ENCODE measurements at places on chromosomes 6 and 20. TPM values are rescaled to one million over a fixed set of nuclear protein-coding genes. Genes with fewer than 3 reads are reported as not detected.

DNA sequence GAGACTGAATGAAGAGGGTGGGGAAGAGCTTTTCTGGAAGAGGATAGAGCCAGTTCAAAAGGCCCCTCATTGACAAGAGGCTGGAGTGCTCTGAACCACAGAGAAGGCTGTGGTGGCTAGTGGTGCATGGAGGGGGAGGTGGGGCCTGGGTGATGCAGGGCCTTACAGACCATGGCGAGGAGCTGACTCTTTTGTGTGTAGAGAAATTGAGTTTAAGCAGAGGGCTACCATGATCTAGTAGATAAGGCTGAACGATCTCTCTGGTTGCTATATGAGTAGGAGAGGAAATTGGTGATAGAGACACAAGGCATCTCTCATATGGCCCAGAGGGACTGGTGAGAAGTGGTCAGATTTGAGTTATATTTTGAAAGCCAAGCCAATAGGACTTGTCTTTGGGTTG is 137.6 kb downstream of the UST start:
- no peak for DNase-seq

DNA sequence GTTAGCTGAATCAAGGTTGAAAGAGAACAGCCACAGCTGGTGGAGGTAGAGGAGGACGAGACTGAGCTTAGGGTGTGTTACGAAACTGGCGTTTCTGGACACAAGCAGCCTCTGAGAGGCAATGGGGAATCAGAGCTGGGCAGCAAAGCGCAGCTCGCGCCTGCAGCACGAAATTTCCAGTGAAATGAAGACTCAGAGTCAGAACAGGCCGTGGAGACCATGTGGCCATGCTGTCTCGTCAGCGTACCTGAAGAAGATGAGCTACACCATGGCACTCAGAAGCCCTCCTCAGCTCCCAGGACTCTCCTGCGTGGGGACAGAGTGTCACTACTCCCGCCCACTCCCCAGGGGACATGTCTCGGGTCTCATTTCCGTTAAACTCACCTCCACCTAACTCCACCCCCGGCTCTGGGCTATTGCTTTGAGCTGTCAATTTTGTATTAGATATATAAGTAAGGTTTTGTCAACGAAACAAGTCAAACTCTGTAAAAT is 256.9 kb downstream of the ERMARD start:
- no peak for DNase-seq

DNA sequence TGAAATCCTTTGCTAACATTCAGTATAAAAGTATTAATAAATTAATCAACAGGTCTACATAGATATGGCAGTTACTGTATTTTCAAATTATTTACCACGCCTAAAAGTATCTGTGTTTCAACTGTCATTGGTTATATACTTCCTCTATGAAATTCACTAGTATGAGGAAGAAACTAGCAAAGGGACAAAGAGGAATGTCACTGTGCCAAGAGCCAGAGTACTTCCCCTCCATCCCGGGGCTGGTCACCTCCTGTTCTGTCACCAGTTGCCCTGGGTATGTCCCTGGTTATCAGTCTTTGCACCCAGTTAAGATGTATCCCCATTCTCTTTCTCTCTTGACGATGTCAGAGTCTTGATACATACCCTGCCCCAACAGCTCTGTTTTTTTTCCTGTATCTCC is 476.8 kb upstream of the SOX4 start:
- no peak for DNase-seq

DNA sequence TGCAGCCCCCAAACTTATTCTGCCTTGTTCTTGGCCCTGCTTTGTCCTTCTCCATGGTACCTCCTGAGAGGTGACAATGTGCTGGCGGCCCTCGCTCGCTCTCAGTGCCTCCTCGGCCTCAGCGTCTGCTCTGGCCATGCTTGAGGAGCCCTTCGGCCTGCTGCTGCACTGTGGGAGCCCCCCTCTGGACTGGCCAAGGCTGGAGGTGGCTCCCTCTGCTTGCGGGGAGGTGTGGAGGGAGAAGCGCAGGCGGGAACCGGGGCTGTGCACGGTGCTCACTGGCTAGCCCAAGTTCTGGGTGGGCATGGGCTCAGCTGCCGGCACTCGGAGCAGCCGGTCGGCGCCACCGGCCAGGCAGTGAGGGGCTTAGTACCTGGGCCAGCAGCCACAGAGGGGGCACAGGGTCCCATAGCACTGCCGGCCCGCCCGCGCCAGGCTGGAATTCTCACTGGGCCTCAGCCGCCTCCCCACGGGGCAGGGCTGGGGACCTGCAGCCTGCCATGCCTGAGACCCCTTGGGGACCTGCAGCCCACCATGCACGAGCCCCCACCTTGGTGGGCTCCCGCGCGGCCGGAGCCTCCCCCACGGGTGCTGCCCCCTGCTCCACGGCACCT is 55.9 kb upstream of the RALGAPA2 start:
- no peak for DNase-seq

DNA sequence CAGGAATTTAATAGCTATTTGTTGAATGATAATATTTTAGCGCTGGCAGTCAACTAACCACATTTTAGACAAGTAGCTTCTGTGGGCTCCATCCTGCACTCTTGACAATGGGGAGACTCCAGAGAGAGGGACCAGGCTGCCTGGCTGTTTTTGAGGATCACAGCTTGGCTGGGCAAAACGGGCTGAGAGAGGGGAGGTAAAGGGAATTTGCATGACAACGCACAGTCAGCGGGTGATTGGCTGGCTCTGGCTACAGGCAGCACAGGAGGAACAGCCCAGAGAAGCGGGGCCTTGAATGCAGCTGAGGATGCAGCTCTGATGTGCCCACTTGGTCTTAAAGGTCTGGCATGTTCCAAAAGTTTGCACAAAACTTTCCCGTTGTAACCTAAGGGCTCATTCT is 41.2 kb downstream of the LRFN2 start:
- no peak for DNase-seq

GABRR2 gene
- total RNA-seq = 0.52 TPM

Measured in body of pancreas (tissue), 4 donors.